ENCODE measurements at places on chromosomes 12 and 14.

DNA sequence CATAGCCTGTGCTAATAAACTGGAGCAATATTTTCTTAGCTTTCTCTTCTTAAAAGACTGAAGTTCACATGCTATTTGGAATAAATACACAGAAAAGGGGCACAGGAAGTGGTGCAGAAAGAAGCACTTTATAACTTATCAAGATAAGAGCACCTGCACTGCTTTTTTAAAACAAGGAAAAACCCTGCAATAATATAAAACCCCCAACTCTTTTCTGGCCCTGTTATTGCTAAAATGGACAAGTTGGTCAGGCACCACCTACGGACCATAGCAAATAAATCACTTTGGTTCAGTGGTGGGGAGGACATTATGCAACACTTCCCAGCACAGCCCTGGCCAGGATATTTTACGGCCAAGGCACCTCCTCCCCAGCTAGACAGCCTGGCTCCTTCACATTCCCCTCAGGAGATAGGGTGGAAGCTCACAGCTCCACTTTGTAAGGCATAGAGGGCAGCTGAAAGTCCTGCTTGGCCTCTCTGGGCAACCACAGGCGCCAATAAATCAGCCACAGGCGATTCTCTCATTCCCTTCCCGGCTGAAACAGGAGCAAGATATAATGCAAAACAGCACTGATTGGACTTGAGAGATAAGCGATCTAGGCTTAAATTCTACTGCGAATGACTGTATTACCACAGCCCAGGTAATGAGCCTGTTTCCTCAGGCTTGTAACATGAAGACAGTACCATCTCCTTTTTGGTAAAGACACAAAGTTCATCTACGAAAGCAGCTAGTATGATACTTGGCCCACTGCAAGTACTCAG lies 2.0 kb downstream of the ZBTB25 start:
- peak; percentile 85 for DNase-seq

DNA sequence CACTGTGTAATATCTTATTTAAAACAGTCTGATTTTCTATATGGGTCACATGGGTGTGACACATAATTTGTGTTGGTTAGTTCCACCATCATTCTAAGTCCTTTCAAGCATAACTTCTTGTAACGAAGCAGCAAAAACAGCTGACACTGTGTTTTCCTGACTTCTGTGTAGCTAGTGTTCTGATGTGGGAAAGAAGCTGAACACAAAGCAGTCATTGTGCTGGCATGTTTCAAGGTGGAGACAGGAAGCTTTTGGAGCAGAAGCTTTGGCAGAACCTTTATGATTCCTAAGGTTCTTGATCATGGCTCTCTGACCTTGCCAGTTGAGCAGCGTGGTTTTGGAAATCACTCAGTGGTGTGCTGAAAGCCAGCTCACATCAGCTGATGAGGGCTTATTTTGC lies 351.7 kb upstream of the MDGA2 start:
- DNase-seq, result no peak

- no peak for DNase-seq
Measured at GRCh38 chr14:49582113-49582977, 3.8 kb downstream of the RPS29 start.

DNA sequence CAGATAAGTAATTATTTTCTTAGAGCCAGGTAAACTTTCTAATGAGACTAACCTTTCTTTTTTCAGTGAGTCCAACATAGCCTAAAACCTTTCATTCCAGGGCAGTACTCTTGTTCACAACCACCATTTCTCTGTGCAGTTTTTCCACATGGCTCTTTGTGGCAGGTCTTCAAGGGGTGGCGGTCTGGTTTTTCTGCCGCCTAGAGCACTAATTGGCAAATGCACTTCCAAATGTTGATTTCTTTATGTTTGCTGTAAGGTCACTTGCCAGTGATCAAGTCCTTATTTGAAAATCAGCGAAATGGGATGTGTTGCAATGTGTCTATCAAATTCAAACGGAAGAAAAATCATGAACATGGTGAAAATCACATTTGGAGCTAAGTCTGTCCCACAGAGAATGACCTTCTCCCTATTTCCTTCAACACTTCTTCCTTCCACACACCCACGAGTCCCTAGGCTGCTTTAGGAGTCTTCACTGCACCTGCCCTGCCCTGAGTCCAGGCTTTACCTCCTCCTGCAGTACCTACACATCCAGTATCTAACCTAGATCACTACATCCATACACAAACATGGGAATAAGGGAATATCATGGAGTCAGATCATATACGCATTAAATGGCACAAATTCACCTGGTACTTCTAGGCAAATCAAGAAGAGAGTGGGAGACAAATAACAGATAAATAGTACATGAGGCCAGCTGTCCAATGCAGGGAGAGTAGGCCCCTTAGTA lies 1.9 kb downstream of the SRGAP1 start:
- no peak for DNase-seq

DNA sequence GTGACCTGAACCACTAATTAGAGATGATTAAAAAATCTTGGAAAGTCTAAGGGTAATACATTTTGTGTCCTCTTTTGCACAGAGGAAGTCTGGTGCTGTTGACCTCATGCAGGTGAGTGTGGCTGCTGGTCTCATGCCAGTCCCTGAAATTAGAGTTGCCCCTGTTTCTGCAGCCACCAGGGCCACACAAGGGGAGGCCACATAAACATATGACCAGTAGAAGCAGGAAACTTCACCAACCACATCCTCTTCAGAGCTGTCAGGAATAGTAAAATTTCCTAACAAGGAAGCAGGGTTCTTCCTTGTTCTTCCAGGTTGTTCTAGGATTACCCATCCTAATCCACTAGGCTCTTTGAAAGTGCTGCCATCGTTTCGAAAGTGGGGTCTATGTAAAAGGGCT lies 28.3 kb downstream of the PSMA6 start:
- DNase-seq, result no peak

DNA sequence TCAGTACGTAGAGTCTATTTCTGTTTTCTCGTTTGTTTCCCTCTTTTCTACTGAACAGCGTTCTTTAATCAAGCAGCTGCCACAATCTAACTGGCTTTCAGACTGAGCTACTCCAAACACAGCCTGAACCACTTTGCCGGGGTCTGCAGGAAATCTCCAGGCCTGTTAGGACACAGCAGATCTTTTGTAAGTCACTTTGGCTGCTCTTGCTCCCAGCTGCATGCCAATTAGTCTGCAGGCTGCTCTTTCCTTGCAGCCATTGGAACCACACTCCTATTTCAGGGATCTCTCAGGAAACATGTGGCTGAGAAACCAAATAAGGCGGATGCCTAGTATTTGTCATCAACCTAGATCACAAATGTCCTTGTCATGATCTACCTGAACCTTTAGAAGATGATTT lies 73.6 kb downstream of the TMTC1 start:
- no peak for DNase-seq

Data from coronary artery (tissue), 2 donors.